ENCODE measurements at places on chromosomes 11 and 22. TPM values are rescaled to one million over a fixed set of nuclear protein-coding genes. Genes with fewer than 3 reads are reported as not detected.

- no peak for DNase-seq
Measured at GRCh38 chr11:93542811-93543229, 371 bp downstream of the SMCO4 start.

DNA sequence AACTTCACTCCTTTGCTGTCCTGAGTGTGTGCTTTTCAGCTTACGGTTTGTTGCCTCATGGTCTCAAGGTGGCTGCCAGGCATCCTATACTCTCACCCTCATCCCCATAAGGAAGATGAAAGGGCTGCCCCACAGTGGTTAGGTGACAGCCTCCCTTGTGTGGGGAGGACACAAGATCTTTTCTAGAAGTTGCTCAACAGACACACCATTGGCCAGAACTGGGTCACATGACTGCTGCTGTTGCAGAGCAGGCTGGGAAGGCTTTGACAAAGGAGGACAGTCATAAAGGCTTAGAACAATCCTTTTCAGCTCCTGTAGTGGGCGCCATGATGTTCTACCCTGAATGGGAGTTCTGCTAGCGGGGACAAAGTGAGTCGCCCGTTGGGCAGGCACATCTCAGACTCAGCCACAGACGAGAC, 69.7 kb upstream of the RASD2 start:
- DNase-seq: no peak

DNA sequence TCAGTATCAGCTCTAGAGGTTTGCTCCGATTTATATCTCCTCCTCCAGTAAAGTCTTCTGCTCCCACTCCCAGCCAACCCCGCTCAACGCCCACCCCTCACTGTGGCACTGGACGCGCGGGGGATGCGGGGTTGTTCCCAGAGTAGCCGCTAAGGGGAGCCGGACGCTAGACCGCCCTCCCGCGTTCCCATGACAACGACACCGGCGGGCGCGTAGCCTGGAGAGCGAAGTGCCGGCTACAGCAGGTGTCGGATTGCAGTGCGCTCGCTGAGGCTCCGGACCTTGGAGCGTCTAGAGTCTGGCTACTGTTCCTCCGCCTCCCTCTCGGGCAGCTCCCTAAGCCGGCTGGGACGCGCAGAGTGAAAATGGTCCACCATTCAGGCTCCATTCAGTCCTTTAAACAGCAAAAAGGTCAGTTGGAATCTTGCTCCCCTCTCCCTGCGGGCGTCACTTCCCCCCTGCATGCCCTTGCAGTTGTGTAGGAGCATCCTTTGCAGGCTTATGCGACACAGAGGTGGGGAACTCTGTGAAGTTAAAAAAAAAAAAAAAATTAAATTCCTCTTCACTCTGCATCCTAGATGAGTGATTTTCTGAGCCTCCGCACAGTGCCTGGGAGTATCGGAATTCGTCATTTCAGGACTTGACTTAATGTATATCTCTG, at the start of gene ANO3:
Gene ANO3 (plus strand): TSS at position 220 of the 661 bp plus-strand sequence. CDS start 146 bp downstream, at position 366.
- DNase-seq: peak; percentile 66

DNA sequence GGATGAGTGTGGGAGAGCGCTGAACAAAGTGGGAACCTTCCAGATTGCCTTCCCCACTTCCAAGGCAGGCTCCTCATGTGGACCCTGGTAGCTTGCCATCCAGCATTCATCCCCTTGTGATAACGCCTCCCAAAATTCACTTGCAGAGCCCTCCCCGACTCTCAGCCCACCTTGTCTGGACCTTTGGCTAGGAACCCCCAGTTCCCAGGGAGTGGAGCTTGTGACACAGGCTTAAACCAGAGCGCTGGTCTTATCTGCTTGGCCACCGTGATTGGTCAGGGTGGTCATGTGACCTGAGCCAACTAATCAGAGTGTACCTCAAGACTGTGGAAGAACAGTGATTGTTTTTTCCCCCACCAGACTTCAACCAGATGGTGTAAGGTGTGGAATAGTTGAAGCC, 9.6 kb upstream of the SLC35C1 start:
- no peak for DNase-seq

DNA sequence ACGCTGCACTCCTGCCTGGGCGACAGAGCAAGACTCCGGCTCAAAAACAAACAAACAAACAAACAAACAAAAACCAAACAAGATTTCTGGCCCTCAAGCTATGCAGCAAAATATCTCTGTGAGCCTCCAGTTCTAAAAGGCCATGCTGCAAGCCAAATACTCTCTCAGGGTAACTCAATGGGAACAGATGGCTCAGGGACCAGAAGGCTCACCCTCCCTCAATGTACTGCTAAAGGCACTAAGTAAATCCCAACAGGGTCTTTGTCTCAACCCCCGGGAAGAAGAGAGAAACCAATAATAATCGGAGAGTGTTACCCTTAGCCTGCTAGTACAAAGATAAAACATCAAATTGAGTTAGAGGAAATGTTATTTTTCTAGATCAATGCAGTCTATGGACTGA, 119.7 kb upstream of the ZC3H12C start:
- DNase-seq: no peak

CDC42BPG gene
- 4.3 TPM for total RNA-seq

TREH gene
- total RNA-seq: not detected

Measured in urinary bladder (tissue), 4 donors.